ENCODE measurements at places on chromosomes 7 and 10.

- no peak for DNase-seq
These were observed 268.4 kb downstream of the TCERG1L start for GRCh38 chr10:131043039-131043691.

- DNase-seq: no peak
These were observed 13.9 kb downstream of the SND1 start for GRCh38 chr7:127665922-127666321.

DNA sequence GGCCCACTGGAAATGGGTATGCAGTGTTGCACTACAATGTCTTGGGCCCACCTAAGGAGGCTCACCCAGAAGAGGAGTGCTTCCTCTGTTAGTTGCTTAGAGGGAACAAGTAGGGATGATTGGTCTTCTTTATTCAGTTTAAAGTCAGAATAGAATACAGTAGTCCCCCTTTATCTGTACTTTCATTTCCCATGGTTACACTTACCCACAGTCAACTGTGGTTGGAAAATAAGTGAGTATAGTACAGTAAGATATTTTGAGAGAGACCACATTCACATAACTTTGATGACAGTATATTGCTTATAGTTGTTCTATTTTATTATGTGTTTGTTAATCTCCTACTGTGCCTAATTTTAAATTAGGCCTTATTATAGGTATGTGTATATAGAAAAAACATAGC, 151.4 kb downstream of the COL28A1 start:
- DNase-seq: no peak

DNA sequence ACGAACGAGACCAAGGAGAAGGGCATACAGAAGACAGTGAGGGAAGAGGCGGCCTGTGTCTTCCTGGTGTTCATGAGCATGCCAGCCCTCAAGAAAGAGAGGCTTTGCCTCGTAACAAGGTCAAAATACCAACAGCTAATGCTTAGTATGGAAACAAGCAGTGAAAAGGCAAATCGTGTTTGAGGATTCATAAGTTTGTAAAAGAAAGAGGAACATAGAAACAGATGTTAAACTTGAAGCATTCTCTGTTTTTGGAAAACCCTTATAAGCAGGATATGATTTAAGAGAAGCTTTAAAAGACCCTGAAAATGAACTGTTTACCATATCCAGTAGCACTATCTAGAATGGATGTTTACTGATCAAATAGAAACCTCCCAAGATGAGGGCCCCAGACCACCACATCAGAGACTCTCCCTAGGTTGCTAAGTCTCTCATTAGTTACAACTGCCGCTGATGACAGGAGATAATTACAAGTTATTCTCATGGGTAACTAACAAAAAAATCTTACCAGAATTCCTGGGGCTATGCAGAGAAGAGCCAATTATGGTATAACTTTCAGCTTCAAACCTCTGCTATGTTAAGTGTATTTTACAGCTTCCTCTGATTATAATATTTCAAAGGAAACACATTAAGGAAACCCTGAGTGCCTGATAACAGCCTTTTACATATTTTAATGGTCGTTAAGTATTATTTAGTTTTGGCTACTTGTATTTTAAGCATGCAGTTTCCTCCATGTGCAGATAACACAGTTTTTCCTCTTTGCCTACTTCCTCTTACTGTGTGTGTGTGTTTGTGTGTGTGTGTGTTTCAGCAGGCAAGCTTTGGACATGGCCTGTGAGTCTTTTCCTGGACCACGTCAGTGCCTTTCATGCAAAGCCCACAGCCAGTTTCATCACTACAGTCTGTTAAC, 17.9 kb downstream of the JCAD start:
- DNase-seq: no peak

DNA sequence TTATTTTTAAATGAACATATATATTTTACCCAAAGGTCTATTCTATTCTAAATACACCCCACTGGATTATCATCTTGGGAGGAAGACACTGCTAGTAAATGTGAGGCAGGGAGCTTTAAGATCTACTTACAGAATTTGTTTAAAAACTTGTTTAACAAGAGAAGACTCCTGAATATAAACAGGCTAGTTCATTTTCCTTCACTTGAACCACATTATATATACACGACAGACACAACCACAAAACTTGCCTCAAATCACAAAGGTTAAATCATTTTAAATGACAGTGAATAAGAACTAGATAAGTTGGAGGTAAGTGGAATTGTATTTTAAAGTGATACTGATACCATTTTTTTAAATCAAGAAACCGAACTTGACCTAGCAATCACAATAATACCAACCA, 109.2 kb downstream of the ATE1 start:
- DNase-seq: no peak

- peak; percentile 37 for DNase-seq
These were observed 112.5 kb downstream of the SVIL start for GRCh38 chr10:29522061-29522855.

- DNase-seq: no peak
These were observed 1198.6 kb downstream of the GATA3 start for GRCh38 chr10:9253121-9253520.

DNA sequence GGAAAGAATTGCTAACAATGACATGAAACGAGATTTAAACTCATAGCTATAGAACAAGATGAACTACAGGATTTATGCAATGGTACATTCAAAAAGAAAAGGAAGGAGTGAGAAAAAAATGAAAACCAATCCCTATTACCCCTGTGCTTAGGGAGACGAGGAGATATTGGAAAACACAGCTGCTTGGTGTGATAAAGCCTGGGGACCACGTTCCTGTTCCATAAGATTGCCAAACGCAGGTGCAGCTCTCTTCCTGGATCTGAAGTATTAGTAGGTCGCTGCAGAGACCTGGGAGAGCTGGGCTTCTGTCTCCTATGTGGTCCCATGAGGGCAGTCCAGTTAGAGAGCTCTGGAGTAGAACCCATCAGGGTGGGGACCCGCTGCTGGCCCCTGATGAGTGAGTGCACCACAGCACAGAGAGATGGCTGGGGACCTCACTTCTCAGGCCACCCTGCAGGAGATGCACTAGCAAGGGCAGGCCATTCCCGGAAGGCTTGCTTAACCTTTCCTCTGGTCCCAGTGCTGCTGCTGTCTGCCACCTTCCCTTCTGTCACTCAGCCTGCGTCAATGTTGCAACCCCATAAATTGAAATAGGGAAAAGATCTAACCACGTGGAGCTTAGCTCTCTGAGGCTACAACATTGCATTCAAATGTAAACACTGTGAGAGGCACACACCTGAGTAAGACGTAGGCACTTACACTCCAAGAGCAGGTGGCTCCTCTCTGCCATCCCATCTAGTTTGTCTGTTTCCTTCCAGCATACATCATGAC, 57.9 kb downstream of the MTPN start:
- DNase-seq: no peak

- DNase-seq: no peak
These were observed 102.6 kb downstream of the SH3PXD2A start for GRCh38 chr10:103752680-103753248.

DNA sequence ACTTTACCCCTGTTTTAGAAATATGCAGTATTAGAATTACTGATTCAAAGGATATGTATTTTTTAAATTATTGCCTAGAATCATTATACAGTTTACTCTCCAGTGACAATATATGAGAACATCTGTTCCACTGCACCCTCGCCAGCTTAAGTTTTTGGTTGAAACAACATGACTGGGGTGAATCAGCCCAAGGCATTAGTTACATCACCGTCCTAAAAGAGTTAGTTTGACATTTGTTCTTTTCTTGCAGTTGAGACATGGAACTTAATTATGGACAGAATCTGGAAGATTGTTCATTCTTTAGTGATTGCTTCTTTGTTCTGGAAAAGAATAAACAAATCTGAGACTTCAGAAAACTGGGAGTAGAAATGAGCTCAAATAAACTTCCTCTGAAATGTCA, 167.3 kb upstream of the DKK1 start:
- no peak for DNase-seq

DNA sequence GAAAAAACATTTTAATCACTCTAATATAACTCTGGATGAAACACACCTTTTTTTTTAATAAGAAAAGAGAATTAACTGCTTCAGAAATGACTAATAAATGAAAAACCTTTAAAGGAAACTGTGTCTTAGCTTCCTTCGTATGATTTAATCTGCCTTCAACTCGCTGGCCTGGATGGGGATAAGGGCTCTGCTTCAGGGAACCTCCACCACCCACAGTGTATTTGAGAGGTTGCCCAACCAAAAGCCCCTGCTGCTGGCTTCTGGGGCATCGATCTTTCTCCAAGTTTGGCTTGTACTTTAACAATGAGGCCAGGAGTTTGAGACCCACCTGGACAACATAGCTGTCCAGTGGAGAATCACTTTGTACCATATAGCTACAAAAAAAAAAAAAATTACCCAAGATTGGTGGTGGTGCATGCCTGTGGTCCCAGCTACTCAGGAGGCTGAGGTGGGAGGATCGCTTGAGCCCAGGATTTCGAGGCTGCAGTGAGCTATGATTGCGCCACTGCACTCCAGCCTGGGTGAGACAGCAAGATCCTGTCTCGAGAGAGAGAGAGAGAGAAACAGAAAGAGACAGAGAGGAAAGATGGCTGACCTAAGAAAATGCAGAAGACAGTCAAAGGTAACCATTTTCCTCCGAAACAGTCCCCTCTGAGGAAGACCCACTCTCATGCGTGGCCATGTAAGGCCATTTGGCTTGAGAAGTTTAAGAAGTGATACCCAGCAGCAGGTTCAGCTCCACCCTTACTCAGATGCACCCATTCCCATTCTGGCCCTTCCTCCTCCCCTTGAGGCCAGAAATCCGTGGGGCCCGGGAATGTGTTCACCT, 13.6 kb upstream of the LIMK1 start:
- DNase-seq: no peak

DNA sequence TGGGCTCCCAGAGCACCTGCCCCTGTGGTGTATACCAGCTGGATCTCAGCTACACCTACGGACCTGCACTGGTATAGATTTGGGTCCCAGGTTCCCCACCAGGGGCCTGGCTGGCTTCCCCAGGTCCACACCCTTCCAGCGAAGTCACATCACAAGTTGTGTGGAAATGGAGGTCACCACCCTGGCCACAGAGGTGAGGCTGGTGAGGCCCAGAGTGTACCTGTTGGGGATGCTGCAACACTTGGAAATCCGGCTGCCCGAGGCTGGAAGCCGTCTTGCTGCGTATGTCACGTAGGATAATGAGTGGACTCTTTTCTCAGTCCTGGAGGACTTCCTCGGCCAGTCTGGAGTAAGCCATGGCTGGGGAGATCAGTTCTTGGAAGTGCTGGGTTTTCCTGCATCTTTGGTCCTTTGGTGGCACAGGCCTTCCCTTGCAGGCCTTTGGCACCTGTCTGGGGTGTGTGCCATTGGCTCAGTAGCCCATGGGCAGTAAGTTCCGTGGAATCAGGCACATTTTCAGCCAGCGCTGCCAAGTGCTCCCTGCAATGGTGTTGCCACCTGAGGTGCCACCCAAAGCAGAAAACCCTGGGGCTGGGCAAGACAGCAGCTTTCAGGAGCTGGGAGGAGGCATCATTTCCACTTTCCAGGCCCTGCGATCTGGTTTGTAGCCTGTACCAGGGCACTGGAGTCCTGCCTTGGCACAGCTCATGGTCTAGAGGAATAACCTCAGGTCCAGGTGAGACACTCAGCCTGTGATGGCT, 97.9 kb downstream of the LHPP start:
- no peak for DNase-seq

GRCh38 chr7:93378131-93378760, 146.1 kb downstream of the VPS50 start:
- no peak for DNase-seq

- DNase-seq: no peak
These were observed 9.7 kb downstream of the EXOC6 start for GRCh38 chr10:92857904-92858514.

DNA sequence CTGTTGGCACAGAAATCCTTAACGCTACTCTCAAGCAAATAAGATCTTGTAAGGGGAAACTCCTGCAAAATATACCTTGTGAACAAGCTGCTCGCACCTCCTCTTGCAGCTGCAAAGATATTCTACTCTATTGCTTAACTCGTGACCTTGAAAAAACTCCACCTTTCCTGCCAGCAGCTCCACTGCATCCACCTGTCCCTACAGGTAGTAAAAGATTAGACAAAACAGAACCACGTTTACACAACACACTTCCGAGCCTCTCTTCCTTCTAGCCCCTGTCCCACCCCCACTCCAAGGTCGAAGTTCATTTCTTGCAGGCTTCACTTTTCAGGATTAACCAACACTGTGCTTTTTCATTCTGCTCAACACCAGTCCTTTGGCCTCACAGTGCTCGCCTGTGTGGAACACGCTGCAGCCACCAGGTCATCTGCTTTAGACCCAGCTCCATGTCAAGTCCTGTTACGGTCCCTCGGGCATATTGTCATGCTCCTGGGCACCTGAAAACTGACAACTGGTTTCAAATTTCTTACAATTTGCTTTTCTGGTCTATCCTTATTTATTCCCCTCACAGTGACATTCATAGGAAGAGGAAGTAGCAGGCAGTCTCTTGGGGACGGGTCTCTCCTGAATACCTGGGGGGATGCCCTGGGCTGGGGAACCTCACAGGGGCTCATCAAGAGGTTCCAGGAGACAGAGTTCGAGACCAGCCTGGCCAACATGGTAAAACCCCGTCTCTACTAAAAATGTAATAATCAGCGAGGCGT, 165.8 kb upstream of the KLF14 start:
- DNase-seq: no peak

GRCh38 chr7:145893925-145894535, 222.6 kb upstream of the CNTNAP2 start:
- DNase-seq: no peak

- DNase-seq: no peak
These were observed 41.0 kb downstream of the CLRN3 start for GRCh38 chr10:127851661-127852194.

GRCh38 chr10:60167050-60167449, 222.6 kb downstream of the ANK3 start:
- DNase-seq: no peak

DNA sequence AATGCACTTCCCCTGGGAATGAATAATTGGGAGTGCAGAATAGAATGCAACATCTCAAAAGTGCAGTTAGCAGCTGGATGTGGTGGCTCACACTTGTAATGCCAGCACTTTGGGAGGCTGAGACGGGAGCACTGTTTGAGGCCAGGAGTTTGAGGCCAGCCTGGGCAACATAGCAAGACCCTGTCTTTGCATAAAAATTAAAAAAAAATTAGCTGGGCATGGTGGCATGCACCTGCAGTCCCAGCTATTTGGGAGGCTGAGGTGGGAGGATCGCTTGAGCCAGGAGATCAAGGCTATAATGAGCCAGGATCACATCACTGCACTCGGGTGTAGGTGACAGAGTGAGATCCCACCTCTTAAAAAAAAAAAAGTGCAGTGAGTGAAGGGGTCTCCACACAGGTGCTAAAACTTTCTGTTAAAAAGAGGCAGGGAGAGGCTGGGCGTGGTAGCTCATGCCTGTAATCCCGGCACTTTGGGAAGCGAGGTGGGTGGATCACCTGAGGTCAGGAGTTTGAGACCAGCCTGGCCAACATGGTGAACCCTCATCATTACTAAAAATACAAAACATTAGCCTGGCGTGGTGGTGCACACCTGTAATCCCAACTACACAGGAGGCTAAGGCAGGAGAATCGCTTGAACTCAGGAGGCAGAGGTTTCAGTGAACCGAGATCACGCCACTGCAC, 13.5 kb upstream of the ZMIZ1 start:
- no peak for DNase-seq

DNA sequence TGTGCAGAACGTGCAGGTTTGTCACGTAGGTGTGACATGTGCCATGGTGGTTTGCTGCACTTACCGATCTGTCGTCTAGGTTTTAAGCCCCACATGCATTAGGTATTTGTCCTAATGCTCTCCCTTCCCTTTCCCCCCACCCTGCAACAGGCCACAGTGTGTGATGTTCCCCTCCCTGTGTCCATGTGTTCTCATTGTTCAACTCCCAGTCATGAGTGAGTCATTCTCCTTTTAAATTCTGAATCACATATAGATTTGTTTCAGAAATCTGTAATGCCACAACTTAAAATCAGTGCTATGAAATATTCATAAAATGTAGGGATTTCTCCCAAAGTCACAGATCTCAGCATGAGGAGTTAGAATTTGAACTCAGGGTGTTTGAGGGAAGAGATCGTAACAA, 552.5 kb upstream of the MBL2 start:
- peak; percentile 2 for DNase-seq
